Smooth muscle cell of trachea (primary cell): ENCODE measurements at places on chromosomes 16 and 17. TPM values are rescaled to one million over a fixed set of nuclear protein-coding genes. Genes with fewer than 3 reads are reported as not detected.

Gene KRTAP4-6
- not detected in 2 replicates for total RNA-seq

Gene DHRS13
- 7.0 and 10.3 TPM in 2 replicates for total RNA-seq

Gene KCNJ18
- total RNA-seq: not detected in 2 replicates

Gene MFAP4
- 35.1 and 79.4 TPM in 2 replicates for total RNA-seq

Gene TBC1D3E
- not detected in 2 replicates for total RNA-seq

Gene GFAP
- 0.15 TPM in 1 of 2 replicates, not detected in the other for total RNA-seq

Gene GPR139
- not detected in 2 replicates for total RNA-seq

Gene PRAC1
- total RNA-seq: not detected in 2 replicates
